NCI-H2081 (cell line): ENCODE measurements at places on chromosomes 2 and 18.

GRCh38 chr2:176963568-176964287 is 248.9 kb upstream of the HNRNPA3 start:
- DNase-seq, result no peak

- DNase-seq, result peak; percentile 15
Observed at GRCh38 chr2:147989809-147990403, 30.6 kb downstream of the ORC4 start.

DNA sequence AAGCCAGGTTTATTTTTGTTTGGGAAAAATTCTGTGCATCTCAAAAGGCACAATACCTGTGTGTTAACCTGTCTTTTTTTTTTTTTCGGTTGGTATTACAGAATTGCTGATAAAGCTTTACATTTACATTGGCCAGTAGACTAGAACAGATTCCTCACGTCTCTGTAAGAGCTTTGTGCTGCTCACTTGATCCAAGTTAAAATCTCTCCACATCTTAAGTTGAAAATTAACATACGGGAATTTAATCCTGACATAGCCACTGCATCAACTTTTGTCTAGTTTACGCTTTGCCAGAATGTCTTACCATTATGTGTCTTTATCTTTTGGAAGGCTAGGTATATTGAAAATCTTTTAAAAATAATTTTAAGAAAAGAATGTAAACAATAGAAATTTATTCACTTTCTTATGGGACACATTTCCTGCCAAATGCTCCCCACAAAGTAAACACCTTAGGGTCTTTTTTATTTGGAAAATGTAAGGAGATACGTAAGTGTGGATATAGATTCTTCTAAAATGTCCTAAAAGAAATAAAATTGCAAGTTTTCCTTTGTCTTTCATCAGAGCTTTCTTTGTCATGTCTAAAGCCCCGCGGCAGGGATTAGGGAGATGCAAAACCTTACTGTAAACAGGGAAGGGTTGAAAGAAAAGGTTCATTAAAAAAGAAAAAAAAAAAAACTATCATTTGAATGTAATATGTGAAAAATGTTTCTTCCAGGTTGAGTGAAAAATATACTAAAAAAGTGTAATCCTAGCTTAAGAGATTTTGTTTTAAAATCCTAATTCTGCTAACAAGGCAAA is 912.8 kb downstream of the NRXN1 start:
- no peak for DNase-seq

- no peak for DNase-seq
Observed at GRCh38 chr2:46967990-46968647, 52.5 kb upstream of the MCFD2 start.

DNA sequence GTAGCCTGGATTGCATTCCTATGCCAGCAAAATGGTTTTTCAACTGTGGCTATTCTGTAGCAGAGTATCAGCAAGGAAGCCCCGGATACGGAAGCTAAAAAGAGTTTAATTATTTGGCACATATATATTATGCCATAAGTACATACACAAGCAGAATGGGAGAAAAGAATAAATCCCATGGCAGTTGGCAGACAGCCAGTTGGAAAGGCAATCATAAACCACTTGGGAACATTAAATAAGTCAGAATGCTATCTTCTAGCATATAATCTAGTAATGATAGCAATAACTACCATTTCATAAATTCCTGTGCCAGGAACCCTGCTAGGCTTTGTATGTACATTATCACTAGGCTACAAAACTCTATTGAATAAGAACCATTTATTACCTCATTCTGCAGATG is 26.0 kb downstream of the GALNT5 start:
- peak; percentile 53 for DNase-seq

DNA sequence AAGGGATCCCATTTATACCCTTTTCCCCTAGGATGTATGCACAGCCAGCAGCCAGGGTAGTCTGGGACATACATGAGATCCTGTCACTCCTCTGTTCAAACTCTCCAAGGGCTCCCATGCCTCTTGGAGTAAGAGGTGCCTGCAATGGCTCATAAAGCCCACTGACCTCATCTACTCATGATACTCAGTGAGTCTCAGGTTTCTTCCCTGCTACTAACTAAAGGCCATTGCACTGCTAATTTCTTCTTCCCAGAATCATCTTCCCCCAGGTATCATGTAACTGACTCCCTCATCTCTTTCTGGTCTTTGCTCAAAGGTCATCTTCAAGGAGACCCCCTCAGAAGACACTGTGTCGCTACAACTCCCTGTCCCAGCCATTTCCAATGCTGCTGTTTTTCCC is 68.2 kb downstream of the CCBE1 start:
- DNase-seq, result no peak
